ENCODE measurements at places on chromosomes 3 and 15.

- no peak for DNase-seq
Measured at GRCh38 chr3:182406786-182407185, 386.5 kb upstream of the ATP11B start.

- DNase-seq: no peak
Measured at GRCh38 chr3:14143271-14144225, 18.7 kb downstream of the TMEM43 start.

- DNase-seq: peak; percentile 68
Measured at GRCh38 chr15:55221090-55222011, 24.6 kb upstream of the RSL24D1 start.

GRCh38 chr3:65044401-65044800, 356.6 kb upstream of the ADAMTS9 start:
- no peak for DNase-seq

DNA sequence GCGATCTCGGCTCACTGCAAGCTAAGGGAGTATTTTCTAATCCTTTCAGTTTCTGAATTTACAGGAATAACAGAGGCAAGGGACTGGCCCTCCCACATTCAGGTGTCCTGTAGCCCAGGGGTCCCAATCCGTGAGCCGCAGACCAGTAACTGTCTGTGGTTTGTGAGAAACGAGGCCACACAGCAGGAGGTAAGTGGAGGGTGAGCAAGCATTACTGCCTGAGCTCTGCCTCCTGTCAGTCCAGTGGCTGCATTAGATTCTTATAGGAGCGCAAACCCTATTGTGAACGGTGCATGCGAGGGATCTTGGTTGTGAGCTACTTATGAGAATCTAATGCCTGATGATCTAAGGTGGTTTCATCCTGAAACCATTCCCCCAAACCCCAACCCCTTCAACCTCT, 5.0 kb upstream of the IL17RC start:
- no peak for DNase-seq

All from activated CD4-positive, alpha-beta T cell treated with anti-CD3 and anti-CD28 coated beads, Interleukin-2, amount 10 ng/mL, durations not matched to agents 24 days and 14 days (primary cell).